ENCODE measurements at places on chromosomes 12 and 14.

GRCh38 chr12:132761032-132761920 is at the start of gene ANKLE2:
ANKLE2 (minus strand) TSS chr12:132761832; CDS start chr12:132761798, 34 bp downstream.
- DNase-seq: peak; percentile 29

- no peak for DNase-seq
Observed at GRCh38 chr12:4320497-4320852, 538 bp upstream of the TIGAR start.

GRCh38 chr14:26917086-26917485 is 319.3 kb upstream of the NOVA1 start:
- DNase-seq: no peak

DNA sequence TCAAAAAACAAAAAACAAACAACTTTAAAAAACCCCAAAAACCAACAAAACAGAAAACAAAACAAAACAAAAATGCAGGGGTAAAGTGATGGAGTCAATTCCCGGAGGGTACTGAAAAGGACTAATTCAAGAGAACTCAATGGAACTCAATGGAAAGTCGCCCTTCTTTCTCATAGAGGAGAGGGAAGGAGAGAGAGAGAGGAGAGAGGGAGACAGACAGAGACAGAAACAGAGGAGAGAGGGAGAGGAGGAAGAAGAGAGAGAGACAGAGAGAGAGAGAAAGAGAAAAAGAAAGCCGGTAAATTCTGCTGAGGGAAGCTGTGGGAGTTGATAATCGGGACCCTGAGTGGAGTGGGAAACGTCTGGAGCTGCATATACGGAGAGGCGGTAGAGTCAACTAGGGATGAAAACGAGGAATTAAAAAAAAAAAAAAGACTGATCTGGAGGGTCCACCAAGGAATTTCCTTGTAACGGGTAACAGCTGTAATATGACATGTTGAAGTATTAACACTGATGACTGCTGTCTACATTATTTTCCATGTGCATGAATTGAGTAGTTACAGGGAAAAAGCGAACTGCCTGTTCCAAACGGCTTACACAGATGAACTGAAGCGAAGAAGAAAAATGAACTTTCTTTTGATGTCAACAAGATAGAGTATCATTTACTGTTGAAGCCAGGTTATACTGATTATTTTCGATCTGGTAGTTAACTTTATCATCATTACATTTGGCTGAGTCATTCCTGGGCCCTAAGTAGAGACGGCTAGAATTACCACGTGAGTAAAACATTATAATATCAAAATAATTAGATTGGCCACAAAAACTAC is 934 bp upstream of the ZC2HC1C start:
- no peak for DNase-seq

DNA sequence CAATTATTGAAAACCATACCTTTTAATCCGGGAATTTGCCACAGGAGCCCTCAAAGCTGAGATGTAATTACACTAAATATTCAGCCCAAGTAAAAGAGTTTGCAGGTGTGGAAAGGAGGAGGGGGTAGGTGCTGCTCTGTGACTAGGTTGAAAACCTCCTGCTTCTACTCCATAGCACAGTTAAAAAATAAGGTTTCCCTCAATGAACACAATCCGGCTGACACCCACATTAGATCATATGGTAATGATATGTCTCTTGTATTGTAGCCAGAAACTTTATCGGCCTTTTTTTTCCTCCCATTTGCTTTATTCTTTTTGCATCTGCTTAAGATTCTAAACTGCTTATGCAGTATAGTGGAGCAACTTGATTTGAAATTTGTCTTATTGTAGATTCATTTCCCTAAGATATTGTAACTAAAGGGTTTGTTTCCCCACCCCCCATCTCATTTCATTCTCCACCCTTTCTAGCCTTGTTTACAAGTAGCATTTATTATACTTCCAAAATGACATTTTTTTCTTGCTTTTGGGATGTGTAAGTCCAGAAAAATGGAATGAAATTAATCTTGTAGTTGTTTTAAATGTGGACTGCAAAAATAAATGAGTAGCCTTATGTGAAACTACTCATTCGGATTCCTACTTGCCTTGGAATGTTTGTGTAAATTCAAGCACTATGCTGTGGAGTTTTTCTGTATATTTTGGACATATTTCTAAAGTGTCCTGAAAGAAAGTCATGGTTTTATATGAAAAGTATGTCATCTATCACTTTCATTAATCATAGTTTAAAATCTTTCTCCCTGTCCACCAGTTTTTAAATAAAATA is at the start of gene DCN:
Gene DCN, minus strand, starts transcription at position 182 of the 820 bp plus-strand sequence. CDS start 4,265 bp downstream, outside the sequence.
- no peak for DNase-seq

DNA sequence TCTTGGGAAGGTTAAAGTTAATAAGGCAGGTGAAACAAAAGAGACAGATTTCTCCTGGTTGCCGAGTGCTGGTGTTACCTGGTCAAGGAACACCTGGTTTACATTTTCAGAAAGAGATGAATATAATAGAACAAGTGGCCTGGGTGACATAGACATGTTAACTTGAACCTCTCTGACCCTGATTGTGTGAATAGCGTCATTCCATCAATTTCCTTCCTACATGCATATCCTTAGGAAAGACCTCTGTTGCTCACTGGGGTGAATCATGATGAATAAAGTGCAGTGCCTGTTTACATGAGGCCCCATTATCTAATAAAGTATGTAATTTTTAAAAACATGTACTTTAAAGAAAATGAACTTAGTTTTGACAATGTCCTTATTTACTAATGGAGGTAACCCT is 1822.9 kb upstream of the FLRT2 start:
- DNase-seq: no peak
